Neuronal stem cell (in vitro differentiated cells): ENCODE measurements at places on chromosomes 6 and 20.
A peak's percentile ranks its signal among the peaks of the same experiment; 100 is the strongest.

- H3K4me3 ChIP-seq: no peak overlapping the region
- H3K27ac ChIP-seq: no peak overlapping the region
- no peaks in the 10 kb centered on the region for H3K36me3 ChIP-seq
- no peaks in the 10 kb centered on the region for H3K27me3 ChIP-seq
These were observed 154.1 kb upstream of the MMS22L start for GRCh38 chr6:97437087-97437486.

DNA sequence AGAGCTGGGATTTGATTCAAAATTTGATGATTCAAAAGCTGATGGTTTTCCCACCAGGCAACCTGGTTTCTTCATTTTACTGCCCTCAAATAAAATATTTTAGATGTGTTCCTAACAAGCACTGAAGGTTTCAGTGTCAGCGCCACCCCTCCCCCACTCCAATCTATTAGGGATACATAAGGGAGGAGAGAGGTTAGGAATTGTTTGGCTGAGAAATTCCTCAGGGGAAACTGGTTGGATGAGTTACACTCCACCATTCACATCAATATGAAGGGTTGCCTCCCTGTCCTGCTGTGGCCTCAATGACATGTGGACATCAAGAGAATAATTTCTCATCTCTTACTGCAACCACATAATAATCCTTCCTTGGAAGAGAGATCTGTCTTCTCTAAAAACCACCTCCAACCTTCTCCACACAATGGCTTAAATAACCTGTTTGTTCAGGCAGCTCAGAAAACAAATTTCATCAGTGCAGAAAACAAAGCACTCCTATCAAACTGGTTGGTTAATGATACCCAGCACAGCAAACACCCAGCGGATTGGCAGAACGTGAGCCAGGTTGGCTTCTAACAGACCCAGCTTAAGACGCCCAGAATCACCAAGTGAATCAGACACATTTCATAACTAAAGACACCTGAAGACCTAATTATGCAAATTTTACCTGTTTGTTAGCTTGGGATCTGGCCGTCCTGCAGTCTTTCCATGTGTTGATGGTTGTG lies 136.0 kb upstream of the SGK1 start:
- H3K4me3 ChIP-seq: no peak overlapping the region
- DNase-seq: no peak
- no peaks in the 10 kb centered on the region for H3K27me3 ChIP-seq
- no peak overlapping the region for H3K27ac ChIP-seq
- H3K4me1 ChIP-seq: peaks cover 4% of the 10 kb centered on the region
- H3K36me3 ChIP-seq: no peaks in the 10 kb centered on the region

GRCh38 chr6:2387445-2387844 lies 142.0 kb upstream of the GMDS start:
- no peaks in the 10 kb centered on the region for H3K27me3 ChIP-seq
- no peak overlapping the region for H3K27ac ChIP-seq
- H3K36me3 ChIP-seq: no peaks in the 10 kb centered on the region

- no peaks in the 10 kb centered on the region for H3K27me3 ChIP-seq
- DNase-seq: no peak
- no peak overlapping the region for H3K27ac ChIP-seq
These were observed 8.7 kb downstream of the DNAAF9 start for GRCh38 chr20:3398681-3399252.

- peaks cover 3% of the 10 kb centered on the region for H3K36me3 ChIP-seq
- H3K4me1 ChIP-seq: no peaks in the 10 kb centered on the region
- DNase-seq: no peak
- H3K27ac ChIP-seq: peak overlapping the region; percentile 28
- H3K27me3 ChIP-seq: no peaks in the 10 kb centered on the region
These were observed 42.3 kb downstream of the GPR63 start for GRCh38 chr6:96794980-96795379.

DNA sequence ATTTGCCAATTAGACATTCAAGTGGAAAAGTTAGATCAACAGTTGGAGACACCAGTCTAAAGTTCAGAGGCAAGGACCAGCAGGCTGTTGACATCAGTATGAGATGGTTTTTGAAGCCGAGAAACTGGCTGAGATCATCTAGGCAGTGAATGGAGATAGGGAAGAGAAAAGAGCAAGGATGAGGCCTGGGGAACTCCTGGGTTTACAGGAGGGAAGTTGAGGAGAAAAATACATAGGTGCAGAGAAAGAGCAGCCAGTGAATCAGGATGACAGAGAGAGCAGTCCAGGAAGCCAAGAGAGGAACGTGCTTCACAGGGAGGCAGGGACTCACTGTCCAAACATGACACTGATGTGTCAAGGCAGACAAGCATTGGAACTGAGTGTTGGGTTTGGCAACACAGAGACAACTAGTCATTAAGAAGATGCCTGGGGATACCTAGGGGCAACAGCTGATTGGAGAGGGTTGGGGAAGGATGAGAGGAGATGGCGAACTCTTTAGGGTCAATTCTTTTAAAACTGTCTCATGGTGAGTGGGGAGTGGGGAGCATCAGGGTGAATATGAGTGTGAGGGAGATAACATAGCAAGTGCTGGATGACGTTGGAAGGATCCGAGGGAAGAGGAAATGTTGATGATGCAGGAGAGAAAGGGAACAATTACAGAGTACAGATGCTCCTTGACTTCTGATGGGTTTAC lies 13.2 kb upstream of the SALL4 start:
- no peak overlapping the region for H3K4me3 ChIP-seq
- H3K36me3 ChIP-seq: no peaks in the 10 kb centered on the region
- no peak for DNase-seq
- H3K27ac ChIP-seq: no peak overlapping the region
- no peaks in the 10 kb centered on the region for H3K27me3 ChIP-seq
- H3K4me1 ChIP-seq: peaks cover 3% of the 10 kb centered on the region

DNA sequence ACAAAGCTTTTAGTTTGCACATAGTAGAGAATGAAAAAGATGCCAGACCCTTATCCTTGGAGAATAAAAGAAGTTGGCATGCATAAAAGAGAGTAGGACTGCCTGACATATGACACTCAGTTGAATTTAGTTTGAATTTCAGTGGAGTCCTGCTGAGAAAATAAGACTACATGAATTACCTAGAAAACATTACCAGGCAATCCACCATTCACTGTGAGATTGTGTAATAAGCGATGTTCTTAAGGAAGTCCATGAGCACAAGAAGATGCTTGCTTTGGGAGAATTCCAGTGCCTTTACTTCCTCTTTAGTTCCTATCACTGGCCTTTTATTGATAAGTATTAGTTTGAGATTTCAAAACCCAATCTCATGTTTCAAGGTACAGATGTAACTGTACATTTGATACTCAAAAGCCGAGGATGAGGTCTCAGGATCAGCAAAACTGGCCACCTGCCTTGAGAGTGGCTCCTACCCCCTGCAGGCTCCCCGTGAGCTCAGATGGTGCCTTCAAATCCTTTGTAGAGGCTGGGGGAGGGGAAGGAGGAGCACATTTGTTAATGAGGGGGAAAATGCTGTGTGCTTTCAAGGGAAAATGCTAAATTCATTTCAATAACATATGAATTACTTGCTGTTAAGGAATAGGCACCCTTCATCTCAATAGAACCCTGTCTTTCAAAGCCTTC lies 11.2 kb upstream of the UNC93A start:
- no peak for DNase-seq
- no peak overlapping the region for H3K4me3 ChIP-seq
- H3K27ac ChIP-seq: no peak overlapping the region
- H3K36me3 ChIP-seq: no peaks in the 10 kb centered on the region
- H3K27me3 ChIP-seq: no peaks in the 10 kb centered on the region

DNA sequence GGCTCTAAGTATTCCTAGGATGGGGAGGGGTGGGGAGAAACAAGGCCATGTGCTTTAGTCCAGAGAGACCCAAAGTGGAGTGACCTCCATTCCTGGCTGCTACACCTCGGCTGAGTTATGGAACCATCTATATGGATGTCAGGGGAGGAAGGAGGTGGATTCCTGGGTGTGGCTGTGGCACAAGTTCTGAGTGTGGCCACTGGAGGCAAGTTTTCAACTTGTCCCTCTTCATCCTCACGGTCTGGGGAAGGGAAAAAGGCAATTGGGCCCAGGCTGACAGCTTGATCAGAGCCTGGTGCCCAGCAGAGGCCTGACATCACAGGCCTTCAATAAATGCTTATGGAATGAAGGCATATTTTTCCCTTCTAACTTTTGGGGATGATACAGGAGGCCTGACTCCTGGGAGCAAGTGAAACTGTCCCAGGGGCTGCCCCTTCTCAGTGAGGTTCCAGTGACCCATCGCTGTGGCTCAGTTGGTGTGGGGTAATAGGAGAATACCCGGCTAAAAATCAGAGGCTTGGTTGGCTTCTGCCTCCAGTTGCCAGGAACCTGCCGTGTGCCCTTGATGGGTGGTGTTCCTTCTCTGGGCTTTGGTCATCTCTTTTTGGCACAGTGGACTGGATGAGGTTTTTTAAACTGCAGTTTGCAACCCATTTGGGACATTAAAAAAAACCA lies 1.8 kb upstream of the ITPR3 start:
- H3K27me3 ChIP-seq: peaks cover 27% of the 10 kb centered on the region
- no peak overlapping the region for H3K4me3 ChIP-seq
- peaks cover 6% of the 10 kb centered on the region for H3K4me1 ChIP-seq
- no peak for DNase-seq

- H3K4me1 ChIP-seq: no peaks in the 10 kb centered on the region
- no peaks in the 10 kb centered on the region for H3K36me3 ChIP-seq
- DNase-seq: no peak
- no peaks in the 10 kb centered on the region for H3K27me3 ChIP-seq
- H3K27ac ChIP-seq: no peak overlapping the region
These were observed 14.6 kb upstream of the CCR6 start for GRCh38 chr6:167108278-167108677.

DNA sequence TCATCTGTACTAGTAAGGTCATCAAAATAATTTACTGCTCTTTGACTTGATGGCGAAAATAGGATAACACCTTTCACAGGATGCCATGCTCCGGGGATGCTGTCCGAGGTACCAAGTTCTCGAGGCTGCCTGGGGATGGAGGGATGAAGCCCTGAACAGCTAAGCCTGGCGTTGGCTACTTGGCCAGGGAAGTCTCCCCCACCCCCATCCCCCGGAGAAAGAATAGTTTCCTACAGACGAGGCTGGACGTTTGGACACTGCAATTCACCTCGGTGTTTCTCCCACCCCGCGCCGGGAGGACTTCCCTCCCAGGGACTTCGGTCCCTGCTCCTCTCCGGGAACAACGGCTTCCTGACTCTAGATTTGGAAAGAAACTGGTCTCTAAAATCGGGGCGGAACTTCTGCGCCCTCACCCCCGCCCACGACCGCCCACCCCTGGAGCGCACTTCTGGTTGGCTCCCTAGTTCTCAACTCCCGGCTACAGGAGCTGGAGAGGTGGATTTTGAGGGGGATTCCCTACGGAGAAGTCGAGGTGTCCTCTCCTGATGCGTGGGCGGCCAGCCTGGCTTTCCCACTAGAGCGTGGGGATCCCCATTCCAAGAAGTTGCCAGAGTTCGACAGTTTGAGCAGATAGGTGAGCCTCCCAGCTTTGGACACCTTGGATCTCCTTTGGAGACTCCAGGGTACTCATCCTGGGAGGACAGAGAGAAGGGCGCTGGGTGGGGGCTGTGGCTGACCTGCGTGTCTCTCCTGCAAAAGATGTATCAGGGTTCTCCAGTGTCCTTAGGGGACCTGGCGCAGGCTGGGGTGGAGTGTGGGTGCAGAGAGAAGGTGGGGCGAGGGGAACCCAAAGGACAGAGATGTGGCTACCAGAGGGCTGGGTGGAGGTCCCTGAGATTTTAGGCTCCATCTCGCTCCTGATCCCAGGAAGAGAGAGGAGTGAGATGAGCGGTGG lies 1.1 kb downstream of the PCSK2 start:
- H3K27me3 ChIP-seq: peaks cover 3% of the 10 kb centered on the region
- no peaks in the 10 kb centered on the region for H3K4me1 ChIP-seq
- no peak overlapping the region for H3K27ac ChIP-seq
- peak; percentile 64 for DNase-seq

DNA sequence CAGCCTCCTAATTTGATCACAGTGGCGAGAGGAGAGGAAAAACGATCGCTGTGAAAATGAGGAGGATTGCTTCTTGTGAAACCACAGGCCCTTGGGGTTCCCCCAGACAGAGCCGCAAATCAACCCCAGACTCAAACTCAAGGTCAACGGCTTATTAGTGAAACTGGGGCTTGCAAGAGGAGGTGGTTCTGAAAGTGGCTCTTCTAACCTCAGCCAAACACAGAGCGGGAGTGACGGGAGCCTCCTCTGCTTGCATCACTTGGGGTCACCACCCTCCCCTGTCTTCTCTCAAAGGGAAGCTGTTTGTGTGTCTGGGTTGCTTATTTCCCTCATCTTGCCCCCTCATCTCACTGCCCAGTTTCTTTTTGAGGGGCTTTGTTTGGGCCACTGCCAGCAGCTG lies 28.7 kb downstream of the SAYSD1 start:
- H3K36me3 ChIP-seq: no peaks in the 10 kb centered on the region
- no peak for DNase-seq
- no peak overlapping the region for H3K27ac ChIP-seq
- H3K4me1 ChIP-seq: peaks cover 6% of the 10 kb centered on the region

DNA sequence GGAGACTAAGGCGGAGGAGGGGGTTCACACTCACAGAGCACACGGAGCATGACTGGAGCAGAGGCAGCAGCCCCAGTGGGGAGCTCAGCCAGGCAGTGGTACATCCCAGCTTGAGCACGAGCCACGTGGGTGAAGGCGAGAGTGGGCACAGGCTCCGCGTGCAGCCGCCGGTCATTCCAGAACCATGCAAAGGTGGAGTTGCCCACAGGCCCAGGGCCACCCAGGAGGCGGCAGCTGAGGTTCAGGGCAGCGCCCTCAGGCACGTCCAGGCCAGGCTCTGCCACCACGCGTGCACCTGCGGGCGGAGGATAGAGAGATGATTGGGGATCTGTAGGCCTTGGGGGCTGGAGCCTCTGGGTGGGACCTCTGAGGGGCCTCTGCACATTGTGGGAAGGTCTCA lies 9.5 kb upstream of the ADAM33 start:
- peaks cover 26% of the 10 kb centered on the region for H3K27me3 ChIP-seq
- H3K27ac ChIP-seq: no peak overlapping the region
- no peak for DNase-seq
- H3K36me3 ChIP-seq: no peaks in the 10 kb centered on the region
- H3K4me3 ChIP-seq: no peak overlapping the region
- no peaks in the 10 kb centered on the region for H3K4me1 ChIP-seq

GRCh38 chr20:17631576-17632319 lies 50.3 kb downstream of the RRBP1 start:
- peaks cover 18% of the 10 kb centered on the region for H3K36me3 ChIP-seq
- no peak overlapping the region for H3K27ac ChIP-seq
- H3K4me3 ChIP-seq: no peak overlapping the region
- no peaks in the 10 kb centered on the region for H3K27me3 ChIP-seq
- H3K4me1 ChIP-seq: peaks cover 12% of the 10 kb centered on the region

GRCh38 chr6:63862486-63863198 lies 227.0 kb downstream of the PHF3 start:
- no peak overlapping the region for H3K4me3 ChIP-seq
- H3K27me3 ChIP-seq: no peaks in the 10 kb centered on the region
- H3K27ac ChIP-seq: no peak overlapping the region
- no peak for DNase-seq
- no peaks in the 10 kb centered on the region for H3K36me3 ChIP-seq

DNA sequence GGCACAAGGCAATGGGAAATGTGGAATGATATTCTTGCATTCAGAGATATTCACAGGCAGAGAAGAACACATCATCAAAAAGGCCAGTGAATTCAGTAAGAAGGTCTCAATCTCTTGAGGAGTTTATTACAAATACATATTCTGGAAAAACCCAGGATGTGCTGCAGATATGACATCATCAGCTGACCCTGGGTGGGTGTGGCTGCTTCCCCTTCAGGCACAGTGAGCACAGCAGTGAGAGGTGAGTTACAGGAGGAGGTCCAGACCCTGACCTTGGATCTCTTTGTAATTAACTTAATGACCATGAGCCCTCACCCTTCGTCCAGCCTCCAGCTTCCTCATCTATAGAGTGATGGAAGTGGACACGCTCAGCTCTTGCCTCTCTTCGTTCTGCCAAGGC lies 147.5 kb upstream of the SYNDIG1 start:
- no peak overlapping the region for H3K4me3 ChIP-seq
- DNase-seq: no peak
- H3K27me3 ChIP-seq: no peaks in the 10 kb centered on the region
- H3K4me1 ChIP-seq: no peaks in the 10 kb centered on the region
- no peaks in the 10 kb centered on the region for H3K36me3 ChIP-seq
